ENCODE measurements at places on chromosomes 11 and 22.

GRCh38 chr11:92857407-92857806, 112.0 kb upstream of the MTNR1B start:
- no peak for DNase-seq

DNA sequence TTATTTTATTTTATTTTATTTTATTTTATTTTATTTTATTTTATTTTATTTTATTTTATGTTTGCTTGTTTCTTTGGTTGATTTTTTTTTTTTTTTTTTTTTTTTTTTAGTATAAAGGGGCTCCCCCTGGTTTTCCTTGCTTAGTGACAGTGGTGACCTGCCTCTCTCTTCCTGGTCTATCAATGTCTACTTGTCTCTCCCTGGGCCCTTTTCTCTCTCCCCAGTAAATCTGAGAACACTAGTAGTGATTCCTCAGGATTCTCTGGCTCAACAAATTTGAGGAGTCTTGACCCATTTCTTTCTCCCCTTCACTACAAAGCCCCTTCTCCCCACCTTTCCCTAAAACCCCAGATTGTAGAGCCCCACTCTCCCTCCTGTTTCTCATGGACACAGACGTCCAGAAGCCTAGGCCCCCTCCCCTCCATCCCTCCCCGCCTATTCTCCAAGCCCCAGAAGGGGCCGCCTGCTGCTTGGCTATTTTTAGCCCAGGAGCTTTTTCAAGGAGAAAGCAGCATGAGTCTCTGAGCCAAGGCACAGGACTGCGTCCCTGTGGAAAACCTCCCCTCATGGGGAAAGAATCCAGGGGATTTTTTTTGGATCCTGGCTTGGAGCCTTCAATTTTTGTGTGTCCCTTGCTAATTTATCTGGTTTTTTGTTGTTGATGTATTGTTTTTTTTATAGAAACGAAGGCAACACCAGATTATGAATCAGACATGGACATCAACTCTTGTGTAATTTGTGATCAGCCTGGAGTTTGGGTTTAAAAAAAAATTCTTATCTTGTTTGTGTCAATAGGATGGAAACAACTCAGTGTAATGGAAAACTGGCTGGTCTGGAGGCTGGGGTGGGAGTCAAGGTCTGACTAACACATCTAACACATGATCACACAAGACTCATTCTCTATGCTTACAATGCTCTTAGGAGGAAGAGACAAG, 17.5 kb upstream of the ACCSL start:
- no peak for DNase-seq

DNA sequence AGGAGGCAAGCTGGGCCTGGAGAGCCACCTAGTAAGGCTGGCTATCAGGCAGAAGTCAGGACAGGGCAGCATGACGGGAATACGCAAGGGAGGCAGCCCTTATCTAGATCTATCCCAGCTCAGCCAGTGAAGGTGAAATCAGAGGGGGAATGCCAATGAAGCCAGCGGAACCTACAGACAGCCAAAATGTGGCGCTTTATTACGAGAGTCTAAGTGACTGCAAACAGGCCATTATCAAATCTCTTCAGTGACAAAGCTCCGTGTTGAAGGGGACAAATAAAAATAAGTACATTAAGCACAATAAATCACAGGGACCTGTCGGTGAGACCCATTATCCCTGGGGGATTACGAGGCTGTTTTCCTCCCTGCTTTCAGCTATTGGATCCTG, 22.8 kb downstream of the LARGE1 start:
- no peak for DNase-seq

DNA sequence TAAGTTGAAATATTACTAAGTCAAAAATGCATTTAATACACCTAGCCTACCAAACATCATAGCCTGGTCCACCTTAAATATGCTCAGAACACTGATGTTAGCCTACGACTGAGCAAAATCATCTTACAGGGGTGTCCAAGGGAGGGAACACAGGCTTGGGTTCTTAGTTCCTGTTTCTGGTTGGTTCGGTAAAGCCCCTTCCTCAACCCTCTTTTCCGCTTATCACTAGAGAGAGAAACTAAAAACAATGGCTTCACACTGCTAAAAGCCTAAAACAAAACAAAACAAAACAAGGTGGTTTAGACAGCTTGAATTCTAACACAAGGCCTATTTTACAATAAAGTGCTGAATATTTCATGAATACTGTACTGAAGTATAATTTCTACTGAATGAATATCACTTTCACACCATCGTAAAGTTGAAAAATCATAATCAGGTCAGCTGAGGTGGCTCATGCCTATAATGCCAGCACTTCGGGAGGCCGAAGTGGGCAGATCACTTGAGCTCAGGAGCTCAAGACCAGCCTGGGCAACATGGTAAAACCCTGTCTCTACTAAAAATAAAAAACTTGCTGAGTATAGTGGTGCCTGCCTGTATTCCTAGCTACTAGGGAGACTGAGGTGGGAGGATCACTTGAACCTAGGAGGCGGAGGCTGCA, 118.0 kb downstream of the SIK3 start:
- DNase-seq, result no peak

- DNase-seq, result no peak
These were observed 5.9 kb upstream of the OR52L1 start for GRCh38 chr11:5992604-5993251.

GRCh38 chr11:125494561-125494960, 1.5 kb downstream of the FEZ1 start:
- no peak for DNase-seq

GRCh38 chr22:27797520-27798391, 3.8 kb downstream of the MN1 start:
- DNase-seq, result no peak

- DNase-seq, result no peak
These were observed 143.1 kb upstream of the DDI1 start for GRCh38 chr11:103893371-103893770.

DNA sequence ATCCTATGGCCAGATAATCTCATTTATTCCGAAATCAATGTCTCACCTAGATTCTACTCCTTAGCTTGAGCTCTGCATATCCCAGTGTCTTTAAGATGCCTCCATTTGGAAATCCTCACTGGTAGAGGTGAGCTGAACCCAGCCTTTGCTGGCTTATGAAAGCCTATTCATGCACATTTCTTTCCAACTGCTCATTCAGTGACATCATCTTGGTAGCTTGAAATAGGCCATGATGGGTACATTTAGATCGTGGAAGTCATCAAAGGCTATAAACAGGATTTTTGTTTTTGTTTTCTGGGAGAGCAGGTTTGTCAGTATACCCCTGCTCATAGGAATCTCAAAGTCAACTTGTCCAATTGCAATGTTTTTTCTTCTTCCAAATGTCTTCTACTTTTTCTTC, 6.0 kb downstream of the NXPE1 start:
- DNase-seq, result no peak

DNA sequence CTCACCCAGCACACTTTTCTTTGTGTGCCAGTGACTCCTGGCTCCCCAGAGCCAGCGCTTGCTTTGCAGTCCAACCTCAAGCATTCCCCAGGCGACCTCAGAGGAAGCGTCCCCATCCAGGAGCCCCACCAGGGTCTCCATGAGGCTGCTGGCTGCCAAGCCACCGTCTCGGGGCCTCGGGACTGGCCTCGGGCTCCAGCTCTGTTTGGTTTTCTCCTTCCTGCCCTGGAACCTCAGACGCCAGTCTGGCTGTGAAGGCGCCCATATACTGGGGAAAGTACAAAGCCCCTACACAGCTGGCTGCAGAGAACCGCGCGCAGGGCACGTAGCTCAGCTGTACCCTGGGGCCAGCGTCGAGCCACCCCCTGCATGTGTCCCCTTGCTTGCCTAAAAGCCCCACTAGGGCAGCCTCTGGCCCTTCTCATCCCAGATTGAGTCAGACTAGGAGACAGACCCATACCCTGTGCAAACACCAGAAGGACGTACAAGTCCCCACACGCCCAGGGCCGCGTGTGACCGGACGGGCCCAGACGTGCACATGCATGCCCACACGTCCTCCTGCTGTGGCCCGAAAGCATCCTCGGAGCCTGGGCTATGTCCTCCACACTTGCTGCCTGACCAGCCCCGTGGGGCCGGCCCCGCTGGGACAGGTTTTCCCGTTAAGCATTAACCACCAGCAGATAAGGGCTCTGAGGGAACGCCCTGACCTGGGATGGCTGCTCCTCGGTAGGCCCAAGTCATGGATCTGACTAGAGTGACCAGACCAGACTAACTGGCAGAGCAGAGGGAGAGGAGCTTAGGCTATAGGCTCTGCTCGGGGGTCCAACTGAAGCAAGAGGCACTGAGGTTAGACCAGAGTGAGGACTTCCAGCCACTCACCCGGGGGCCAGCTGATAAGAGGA, 4.2 kb upstream of the SYT8 start:
- DNase-seq, result no peak

- DNase-seq, result no peak
These were observed 319.7 kb downstream of the CTTN start for GRCh38 chr11:70717936-70718595.

DNA sequence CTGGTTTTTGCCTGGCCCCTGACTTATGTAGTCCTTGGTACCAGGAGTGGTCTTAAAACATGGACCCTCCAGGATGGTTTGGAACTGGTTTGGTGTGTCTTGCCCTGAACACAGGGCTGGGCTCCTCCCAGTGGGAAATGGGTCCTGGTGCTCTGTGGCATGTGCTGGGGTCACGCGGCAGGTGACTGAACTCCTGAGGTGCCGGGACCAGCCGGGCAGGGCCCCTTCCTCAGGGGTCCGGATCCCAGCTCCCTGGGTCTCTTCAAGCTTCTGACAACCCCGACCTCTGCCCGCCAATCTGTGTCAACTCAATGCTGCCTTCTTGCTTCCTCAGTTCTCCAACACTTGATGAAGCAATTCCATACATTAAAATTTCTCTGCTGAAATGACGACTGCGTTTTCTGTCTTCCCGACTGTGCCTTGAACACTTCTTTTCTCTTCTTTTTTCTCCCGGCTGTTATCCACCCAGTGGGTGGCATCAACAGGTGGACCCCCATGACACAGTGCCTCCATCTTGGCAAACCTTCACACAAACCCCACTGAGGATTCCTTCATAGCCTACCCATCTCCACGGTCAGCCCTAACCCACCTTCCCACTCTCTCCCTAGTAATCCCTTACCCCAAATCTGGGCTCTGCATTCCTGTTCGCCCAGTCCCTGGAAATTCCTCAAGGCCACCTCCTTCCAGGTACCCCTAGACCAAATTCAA, 4.4 kb downstream of the IFT27 start:
- no peak for DNase-seq

DNA sequence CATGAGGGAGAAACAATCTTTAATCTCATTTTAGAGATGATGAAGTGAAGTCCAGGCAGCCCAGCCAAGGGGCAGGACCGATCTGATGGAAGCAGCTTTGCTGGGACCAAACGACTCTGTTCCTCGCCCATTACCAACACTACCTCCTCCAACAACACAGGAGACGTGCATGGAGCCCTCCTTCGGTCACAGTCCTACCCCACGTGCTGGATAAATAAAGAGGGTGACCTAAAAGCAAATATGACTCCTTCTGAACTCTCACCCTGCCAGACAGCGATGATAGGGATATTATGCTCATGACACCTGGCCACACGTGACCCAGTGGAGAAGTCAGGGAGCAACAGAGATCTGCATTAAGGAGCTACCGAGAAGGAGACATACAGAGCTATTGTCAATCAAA, 26.0 kb downstream of the SCGB1A1 start:
- DNase-seq, result no peak

- DNase-seq, result no peak
These were observed 63.6 kb upstream of the FAM181B start for GRCh38 chr11:82796998-82797961.

DNA sequence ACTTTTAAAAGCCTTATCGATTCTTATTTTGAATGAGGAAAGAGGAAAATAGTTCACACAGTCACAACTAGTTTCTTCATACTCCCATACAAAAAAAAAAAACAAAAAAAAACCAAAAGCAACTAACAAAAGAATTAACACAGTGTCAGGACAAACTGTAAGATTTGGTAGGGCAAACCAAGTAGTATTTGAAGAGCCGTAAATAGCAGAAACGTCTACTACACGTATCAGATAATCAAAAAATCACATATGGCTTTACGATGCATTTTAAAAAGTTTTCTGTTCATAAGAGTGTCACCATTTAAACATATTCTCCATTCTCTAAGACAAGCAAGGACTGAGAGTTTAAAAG, 2.3 kb downstream of the PICALM start:
- no peak for DNase-seq

DNA sequence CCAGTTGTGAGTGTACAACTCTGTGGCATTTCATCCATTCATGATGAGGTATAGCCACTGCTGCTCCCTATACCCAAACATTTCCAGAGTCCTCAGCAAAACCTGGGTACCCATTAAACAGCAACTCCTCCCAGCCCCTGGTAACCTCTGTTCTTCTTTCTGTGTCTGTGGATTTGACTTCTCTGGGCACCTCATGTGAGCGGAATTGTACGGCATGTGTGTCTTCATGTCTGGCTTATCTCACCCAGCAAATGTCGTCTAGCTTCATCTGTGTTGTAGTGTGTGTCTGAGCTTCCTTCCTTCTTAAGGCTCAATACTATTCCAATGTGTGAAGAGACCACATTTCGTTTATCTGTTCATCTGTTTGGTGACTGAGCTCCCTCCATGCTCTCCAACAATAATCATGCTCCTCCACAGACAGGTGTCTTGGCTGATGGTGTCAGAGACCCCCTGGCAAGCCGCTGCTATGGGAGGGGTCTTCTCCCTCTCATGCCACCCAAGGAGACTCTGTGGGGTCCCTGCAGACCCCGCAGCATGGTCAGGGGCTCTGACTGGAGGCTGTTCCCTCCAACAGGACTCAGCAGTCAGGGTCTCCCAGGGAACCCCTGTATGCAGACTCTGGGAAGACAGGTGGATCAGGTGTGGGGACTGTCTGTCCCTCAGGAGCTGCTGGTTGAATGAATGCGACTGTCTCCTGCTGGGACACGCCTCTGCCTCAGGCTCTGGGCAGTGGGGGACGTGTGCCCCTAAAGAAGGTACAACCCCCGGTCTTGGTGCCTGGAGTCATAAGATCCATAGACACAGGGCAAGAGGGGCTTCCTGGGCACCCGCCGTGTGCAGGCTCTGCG, 52.7 kb downstream of the SMIM38 start:
- no peak for DNase-seq

Data from activated CD4-positive, alpha-beta T cell treated with anti-CD3 and anti-CD28 coated beads, Interleukin-2, Interleukin-4, amounts not matched to agents 100 ng/mL and 50 ng/mL, durations not matched to agents 16 hours and 8 hours (primary cell).